ENCODE measurements at places on chromosomes 2 and 18.
A peak's percentile ranks its signal among the peaks of the same experiment; 100 is the strongest.

DNA sequence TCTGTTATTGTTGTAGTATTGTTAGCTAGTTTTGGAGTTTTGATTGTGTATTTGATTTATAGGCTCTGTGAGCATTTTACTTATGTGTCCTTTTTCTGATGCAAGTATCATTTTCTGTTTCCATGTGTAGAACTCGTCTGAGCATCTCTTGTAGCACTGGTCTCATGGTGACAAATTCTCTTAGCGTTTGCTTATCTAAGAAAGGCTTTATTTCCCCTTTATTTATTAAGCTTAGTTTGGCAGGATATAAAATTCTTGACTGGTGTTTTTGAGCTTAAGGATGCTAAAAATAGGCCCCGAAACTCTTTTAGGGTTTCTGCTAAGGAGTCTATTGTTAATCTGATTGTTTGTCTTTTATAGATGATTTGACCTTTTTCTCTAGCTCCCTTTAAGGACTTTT lies 57.6 kb upstream of the THUMPD2 start:
- no peak for DNase-seq

GRCh38 chr2:6024784-6025183 lies 332.6 kb downstream of the SOX11 start:
- no peak for DNase-seq

DNA sequence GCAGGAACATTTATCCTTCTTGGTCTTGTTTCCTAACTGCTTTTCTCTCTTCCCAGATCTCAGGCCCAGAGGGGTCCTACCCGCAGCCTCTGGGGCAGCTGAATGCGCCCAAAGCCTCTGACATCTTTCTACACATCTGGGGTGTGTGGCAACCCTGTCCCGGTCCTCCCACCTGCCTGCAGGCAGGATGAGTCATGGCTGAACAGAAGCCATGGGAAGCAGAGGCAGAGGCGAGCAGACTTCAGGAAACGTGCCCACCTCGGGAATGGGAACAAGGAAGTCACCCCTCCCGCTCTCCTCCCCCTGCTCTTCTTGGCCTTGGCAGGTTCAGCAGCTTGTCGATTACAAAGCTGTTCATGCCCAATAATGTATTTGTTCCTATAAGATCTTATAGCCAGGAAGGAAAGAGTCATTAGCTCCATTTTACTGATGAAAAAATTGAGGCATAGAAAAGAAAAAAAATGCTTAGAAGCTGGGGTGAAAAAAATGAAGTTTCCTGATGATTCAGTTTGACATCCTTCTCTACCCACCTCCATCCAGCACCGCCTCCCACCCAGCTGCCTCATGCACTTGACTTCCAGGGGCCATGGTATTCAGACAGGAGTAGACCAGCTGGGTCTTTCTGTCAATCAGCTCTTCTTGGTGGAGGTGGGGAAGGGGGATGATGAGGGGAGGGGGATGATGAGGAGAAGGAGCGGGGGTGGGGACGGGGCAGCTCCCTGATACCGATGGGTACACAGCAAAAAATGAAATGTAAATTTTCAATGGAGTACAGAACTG lies 10.4 kb upstream of the KCNF1 start:
- DNase-seq, result no peak

GRCh38 chr2:32756074-32756727 lies 128.4 kb downstream of the TTC27 start:
- no peak for DNase-seq

- DNase-seq, result no peak
These were observed 173.8 kb upstream of the SALL3 start for GRCh38 chr18:78805840-78806239.

DNA sequence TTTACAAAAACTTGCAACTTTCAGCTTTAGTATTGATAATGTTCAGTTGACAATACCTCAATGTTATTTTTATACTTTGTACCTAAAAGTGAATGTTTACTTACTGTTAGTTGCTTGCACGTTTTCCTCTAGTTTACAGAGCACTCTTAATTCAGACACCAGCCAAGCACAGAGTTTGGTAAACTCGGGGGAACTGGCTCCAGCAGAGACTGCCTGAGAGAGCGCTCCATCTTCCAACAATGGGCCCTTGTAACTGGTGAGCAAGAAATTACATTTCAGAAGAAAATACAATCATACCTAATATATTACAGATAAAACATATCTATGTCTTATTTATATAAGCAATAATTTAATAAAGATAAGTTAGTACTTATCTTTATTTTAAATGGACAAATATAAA lies 3.7 kb downstream of the FAM98A start:
- DNase-seq, result no peak

DNA sequence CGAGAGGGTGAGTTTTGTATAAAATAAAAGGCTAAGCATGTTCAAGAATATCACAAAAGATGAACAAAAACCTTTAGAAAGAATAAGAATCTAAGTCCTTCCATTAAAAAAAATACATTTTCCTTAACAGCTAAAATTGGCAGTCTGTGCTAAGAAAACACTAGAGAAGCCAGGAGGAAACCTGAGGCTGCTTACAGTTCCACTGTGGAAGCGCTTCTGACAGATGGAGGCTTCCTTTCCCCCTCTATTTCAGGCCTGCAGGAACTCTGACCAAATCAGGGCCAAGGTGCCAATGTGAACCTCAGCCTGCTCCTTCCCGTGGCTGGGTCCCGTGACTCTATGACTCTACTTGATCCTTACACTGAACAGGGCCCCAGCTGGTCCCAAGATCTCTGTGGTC lies 108.1 kb upstream of the ARHGAP28 start:
- no peak for DNase-seq

DNA sequence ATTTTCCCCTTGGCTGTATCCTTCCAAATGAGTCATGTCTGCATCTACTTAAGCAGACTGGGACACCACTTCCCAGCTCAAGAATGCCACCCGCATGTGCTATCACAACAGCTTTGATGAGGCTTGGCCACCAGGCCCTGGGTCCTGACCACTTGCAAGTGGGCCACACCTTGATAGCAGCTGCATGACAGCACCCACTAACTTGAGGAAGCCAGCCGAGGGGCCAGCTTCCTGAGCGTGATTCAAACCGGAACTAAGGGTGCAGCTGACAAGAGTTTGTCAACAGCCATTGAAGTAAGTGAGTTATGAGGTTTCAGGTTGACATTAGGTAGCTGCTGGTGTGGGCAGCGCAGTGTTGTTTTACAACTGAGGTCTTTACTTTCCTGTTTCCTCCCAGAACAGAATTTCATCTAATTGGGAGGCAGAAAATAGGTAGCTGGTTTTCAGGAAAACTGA lies 54.4 kb downstream of the EPHA4 start:
- DNase-seq, result no peak

DNA sequence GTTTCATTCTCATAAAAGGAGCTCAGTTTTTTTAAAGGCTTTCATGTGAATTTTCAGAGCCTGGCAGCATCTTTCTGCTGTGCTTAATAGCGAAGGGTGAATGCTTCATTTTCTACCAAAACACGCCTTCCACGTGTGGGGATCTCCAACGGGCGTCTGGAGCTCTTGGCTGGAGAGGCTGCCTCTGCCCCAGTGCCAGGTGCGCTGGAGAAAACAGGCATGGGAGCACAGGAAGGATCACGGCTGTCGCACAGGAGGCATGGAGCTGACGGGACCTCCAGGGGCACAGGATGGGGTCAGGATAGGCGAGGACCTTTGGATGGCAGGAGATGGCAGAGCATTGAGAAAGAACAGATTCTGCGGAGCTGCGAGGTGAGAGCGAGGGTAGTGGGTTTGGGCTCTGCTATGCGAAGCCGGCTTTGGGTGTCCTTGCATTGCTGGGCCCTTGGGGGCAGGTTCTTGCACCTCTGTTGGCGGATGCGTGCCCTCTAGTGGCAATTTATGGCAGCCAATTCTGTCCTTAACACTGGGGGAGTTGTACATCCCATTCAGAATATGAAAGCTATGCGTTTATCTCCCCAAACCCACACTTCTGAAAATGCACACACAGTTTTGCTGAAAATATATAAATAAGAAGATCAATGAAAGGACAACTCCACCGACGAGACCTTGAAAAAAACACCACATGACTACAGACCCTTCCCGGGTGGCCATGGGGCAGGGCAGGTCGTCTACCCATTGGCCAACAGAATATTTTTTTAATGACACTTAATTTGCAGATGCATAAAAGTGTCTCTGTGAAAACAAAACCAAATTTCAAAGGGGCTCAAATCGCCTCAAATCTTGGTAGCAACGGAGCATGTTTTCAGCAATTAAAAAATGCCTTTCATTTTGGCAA lies 90.4 kb upstream of the SLC35G4 start:
- peak; percentile 69 for DNase-seq

DNA sequence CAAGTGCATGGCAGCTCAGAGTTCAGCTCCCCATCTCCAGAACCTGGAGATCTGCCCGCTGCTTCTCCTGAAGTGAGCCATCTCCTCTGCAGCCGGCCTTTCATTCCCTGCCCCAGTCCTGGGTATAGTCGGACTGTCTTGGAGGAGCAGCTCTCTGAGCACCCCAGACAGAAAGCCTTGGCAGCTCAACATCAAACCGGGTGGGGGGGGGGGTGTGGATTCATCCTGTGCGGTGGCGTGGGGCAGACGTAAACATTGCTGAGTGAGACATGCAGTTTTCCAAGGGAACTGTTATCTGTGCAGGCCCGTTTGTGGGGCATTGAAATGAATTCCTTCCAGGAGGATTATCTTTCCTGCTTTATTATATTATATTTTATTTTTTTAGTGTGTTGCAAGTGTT lies 125.9 kb upstream of the MYCN start:
- DNase-seq, result no peak

DNA sequence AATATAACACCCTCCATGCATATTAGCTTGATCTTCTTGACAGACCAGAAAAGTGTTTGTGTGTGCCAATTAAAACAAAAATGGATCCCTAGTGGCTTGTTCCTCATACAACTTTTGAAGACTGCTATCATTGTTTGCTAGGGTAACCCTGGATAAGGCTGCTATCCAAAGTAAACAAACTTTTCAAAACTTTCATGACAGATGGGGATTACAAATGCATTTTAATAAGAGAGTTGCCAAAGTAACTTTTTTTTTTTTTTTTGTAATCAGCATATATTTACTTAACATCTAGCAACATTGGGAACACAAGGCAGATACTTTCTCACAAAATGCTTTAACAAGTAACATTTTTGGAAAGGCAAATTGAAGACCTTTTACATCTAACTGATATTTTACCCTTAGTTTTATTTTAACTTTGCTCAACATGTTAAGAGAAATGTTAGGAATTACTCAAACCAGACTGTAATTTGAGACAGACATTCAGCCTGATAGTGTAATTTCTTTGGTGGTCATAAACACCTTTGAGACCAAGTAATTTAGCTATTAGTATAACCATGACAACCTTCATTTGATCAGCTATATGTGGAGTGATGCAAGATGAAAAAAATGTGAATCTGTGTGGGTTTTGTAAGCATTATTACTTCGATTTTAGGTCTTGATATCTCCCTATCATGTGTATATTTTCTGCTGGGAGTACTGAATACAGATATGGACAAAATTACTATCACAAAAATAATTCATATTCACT lies 300.9 kb downstream of the ARHGAP15 start:
- no peak for DNase-seq

GRCh38 chr2:6922201-6922656 lies 5.0 kb downstream of the RNF144A start:
- DNase-seq, result no peak

GRCh38 chr2:154198866-154199265 lies 327.1 kb downstream of the GALNT13 start:
- DNase-seq, result no peak

DNA sequence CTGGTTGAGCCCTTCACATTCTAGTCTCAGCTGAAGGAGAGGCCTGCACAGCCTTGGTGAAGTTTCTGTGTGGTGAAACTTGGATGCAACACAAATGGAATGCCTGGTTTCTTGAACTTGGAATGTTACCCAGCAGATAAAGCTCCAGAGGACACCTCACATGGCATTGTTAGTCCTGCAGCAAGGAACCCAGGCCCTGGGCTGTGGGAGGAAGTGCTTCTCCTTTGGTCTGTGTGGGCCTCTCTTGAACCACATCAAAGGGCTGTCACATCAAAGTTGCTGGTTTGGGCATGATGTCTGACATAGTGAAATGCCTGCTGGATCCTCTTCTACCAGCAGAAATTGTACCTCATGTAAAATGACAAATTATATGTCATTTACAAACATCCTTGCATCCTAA lies 198.5 kb downstream of the FHOD3 start:
- no peak for DNase-seq

Data from nephron progenitor cell (in vitro differentiated cells).